Glutamatergic neuron (in vitro differentiated cells): ENCODE measurements at places on chromosomes 5 and 9. TPM values are rescaled to one million over a fixed set of nuclear protein-coding genes. Genes with fewer than 3 reads are reported as not detected.

DNA sequence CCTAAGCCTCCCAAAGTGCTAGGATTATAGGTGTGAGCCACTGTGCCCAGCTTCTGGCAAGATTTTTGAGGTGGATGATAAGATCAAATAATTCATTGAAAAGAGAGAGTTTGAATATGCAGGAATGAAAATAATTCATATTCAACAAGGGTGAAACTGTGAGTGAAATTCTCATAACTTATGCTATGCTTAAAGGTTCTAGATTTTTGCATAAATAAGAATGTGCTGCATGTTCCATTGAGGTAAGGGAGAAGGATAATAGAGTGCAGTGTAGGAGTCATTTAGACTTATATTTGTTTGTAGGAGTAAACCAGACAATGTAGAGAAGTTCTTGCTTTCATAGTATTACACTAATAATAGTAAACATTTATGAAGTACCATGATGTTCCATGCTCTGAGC is 12.2 kb upstream of the PCDHB2 start:
- DNase-seq = no peak
- H3K27me3 ChIP-seq = peaks cover 7% of the 10 kb centered on the region
- no peak overlapping the region for H3K4me3 ChIP-seq

GRCh38 chr5:122300374-122300773 is 11.7 kb upstream of the SNCAIP start:
- no peak for DNase-seq
- H3K27ac ChIP-seq = no peak overlapping the region
- no peak overlapping the region for H3K4me3 ChIP-seq
- H3K4me1 ChIP-seq = peaks cover 4% of the 10 kb centered on the region
- no peaks in the 10 kb centered on the region for H3K27me3 ChIP-seq

DNA sequence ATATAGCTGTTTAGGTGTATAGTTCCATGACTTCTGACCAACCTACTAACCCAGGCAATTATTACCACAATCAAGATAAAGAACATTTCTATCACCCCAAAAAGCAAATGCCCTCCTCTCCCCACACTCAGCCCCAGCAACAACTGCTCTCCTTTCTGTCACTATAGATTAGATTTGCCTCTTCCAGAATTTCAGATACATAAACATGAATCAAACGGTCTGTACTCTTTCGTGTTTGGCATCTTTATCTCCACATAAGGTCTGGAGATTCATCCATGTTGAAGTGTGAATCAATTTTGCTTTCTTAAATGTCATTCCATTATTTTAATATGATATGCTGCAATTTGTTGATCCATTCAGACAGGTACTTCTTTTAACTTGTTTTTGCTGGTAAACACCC is 10.5 kb upstream of the GCNT1 start:
- no peak overlapping the region for H3K4me3 ChIP-seq
- no peak for DNase-seq
- no peaks in the 10 kb centered on the region for H3K36me3 ChIP-seq
- H3K4me1 ChIP-seq = no peaks in the 10 kb centered on the region
- H3K27me3 ChIP-seq = no peaks in the 10 kb centered on the region

DNA sequence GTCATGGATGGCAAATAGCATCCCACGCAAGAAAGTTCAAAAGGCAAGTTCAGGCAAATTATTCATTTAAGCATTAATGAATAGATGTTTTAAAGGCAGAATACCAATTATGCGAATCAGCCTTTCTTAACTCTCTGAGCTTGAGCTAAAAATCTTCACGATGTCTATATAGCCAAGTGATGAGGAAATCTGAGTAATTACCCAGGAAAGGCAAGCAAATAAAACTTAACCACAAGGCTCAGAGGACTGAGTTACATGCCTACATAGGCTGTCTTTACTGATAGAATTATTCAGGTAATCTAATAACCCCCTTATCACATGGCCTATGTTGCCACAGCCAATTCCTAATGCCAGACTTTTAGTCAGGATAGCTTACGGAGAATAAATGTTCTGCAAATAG is 120.8 kb upstream of the MTAP start:
- no peak for DNase-seq
- no peak overlapping the region for H3K4me3 ChIP-seq
- no peaks in the 10 kb centered on the region for H3K36me3 ChIP-seq
- H3K27me3 ChIP-seq = no peaks in the 10 kb centered on the region

Gene HAVCR2
- total RNA-seq = not detected
